ENCODE measurements at places on chromosomes 4 and X. TPM values are rescaled to one million over a fixed set of nuclear protein-coding genes. Genes with fewer than 3 reads are reported as not detected.

Gene DRD5
- total RNA-seq = not detected

Gene CLNK
- total RNA-seq = not detected

Gene MSANTD1
- not detected for total RNA-seq

Gene TMEM144
- 7.1 TPM for total RNA-seq

Gene ETFDH
- 96.6 TPM for total RNA-seq

Gene GPR50
- not detected for total RNA-seq

Data from right atrium auricular region (tissue), 2 donors.